ENCODE measurements at places on chromosomes 6 and 20.

DNA sequence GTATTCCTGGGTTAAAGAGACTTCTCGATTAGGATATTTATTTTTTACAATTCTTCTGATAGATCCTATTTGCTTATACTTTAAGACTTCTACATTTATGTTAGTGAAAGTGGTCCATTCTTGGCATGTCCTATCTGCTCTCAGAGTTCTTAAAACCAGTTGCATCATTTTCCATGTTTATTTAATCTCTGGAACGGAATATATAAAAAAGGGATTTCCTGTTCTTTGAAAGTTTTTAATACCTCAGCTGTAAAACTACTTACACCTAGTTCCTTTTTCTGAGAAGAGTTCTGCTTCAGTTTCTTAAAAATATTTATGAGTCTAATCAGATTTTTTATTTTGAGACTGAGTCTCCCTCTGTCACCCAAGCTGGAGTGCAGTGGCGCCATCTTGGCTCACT, 18.0 kb upstream of the MYL9 start:
- DNase-seq = no peak

- DNase-seq = no peak
Observed at GRCh38 chr20:13337090-13337784, 116.2 kb downstream of the ISM1 start.

GRCh38 chr20:22071841-22072240, 366.4 kb downstream of the PAX1 start:
- DNase-seq = no peak

DNA sequence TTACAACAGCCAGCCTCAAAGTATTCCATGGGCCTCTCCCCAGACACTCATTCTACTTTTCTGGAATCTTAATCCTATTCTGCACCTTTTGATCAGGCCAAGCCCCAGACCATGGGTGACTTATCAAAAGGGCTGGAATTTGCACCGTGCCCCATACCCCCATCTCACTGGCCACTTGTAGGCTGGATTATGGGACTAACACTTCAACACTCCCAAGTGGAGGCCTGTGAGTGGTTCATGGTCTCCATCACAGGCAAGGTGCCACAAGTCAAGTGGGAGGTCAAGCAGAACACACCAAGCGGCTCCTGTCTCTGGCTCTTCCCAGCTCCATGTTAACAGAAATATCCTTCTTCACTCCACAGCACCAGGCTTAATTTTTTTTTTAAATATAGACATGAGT, 212.3 kb upstream of the HEY2 start:
- no peak for DNase-seq

GRCh38 chr6:13488015-13488895, 855 bp upstream of the GFOD1 start:
- no peak for DNase-seq

- no peak for DNase-seq
Observed at GRCh38 chr6:90483116-90483839, 103.6 kb downstream of the MAP3K7 start.

- no peak for DNase-seq
Observed at GRCh38 chr6:113315879-113316278, 541.3 kb upstream of the MARCKS start.

DNA sequence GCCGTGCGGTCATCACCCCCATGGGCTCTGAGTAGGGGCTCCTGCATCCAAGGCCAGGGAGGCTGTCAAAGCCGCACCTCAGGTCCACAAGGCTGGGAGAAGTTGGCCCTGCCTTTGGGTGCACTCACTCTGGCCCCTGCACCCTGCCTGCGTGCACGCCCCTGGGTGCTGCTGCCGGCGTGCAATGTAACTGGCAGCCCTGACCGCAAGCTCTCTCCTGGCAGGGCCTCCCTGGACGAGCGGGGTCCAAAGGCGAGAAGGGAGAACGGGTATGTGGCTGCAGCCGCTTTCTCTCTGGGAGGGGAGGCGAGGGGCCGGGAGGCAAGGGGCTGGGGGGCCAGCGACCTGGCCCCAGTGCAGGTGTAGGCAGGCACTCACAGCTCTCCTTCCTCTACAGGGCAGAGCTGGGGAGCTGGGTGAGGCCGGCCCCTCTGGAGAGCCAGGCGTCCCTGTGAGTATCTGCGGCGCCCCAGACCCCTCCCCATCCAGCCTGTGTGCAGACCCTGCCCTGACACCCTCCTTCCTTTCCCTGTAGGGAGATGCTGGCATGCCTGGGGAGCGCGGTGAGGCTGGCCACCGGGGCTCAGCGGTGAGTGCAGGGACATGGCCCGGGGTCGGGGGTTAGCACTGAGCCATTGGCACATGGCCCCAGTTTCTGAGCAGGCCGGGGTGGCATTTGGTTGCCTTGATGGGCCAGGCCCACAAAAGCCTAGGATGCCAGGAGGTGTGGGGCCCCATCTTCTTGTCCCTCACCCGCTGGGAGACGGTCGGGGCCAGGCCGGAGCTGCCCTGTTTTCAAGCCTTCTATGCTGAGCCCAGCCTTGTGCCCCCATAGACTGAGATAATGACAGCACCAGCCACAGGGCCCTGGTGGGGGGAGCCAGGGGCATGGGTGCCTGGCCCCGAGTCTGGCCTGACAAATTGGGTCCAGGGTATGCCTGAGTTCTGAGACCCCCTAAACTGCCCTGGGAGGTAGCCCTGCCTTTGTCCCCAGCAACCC, 12.7 kb downstream of the COL9A3 start:
- DNase-seq = no peak

GRCh38 chr6:87196275-87196842, 41.0 kb downstream of the ZNF292 start:
- no peak for DNase-seq

GRCh38 chr6:153976921-153977693, 61.9 kb upstream of the OPRM1 start:
- DNase-seq = no peak

DNA sequence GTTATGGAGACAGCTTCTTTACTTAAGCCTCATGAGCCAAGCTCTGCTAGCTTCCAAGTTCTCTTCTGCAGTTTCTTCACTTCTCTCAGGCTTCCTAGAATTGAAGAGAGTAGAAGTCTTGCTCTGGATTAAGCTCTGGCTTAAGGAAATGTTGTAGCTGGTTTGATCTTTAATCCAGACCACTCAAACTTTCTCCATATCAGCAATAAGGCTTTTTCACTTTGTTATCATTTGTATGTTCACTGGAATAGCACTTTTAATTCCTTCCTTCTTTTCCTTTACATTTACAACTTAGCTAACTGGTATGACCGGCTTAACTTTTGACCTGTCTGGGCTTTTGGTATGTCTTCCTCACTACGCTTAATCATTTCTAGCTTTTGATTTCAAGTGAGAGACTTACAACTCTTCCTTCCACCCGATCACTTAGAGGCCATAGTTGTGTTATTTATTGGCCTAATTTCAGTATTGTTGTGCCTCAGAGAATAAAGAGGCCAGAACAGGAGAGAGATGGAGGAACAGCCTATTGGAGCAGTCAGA, 236.6 kb upstream of the BMP2 start:
- DNase-seq = no peak

GRCh38 chr6:44126320-44127149, 717 bp downstream of the MRPL14 start:
- peak; percentile 60 for DNase-seq

GRCh38 chr6:13402711-13403110, 74.4 kb upstream of the TBC1D7 start:
- DNase-seq = no peak

DNA sequence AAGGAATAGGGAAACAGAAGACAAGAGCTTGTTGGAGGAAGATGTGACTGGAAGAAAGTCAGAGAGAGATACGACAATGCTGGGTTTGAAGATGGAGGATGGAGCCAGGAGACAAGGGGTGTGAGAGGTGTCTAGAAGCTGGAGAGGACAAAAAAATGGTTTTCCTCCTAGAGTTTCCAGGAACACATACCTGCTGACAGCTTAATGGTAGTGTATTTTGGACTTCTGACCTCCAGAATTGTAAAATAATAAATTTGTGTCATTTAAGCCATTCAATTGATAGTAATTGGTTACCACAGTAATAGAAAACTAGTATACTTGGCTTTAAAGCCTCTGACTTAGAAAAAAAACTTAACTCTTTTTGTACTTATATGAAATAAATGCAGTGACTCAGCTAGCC, 3.6 kb downstream of the AIG1 start:
- DNase-seq = no peak

GRCh38 chr6:1952740-1953360, 292.6 kb downstream of the GMDS start:
- no peak for DNase-seq

GRCh38 chr6:14089224-14089623, 28.3 kb upstream of the CD83 start:
- DNase-seq = no peak

GRCh38 chr6:167731731-167732422, 94.8 kb upstream of the AFDN start:
- DNase-seq = no peak

DNA sequence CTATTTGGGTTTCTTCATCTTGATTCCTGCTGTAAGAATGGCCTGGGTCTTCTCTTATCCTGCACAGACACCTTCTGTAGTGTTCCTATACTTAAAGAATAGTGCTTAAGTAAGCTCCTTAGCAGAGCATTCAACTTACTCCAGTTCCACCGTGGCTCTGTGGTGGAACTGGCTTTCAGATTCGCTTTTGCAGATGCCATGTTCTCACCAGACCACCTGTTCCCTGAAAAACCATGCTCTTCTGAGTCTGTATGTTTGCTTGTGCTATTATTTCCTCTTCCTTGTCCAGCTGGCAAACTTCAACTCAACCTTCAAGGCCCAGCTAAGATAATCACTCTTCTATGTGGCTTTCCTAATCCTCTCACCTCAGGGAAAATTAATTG, 4.9 kb downstream of the ELMO2 start:
- DNase-seq = no peak

DNA sequence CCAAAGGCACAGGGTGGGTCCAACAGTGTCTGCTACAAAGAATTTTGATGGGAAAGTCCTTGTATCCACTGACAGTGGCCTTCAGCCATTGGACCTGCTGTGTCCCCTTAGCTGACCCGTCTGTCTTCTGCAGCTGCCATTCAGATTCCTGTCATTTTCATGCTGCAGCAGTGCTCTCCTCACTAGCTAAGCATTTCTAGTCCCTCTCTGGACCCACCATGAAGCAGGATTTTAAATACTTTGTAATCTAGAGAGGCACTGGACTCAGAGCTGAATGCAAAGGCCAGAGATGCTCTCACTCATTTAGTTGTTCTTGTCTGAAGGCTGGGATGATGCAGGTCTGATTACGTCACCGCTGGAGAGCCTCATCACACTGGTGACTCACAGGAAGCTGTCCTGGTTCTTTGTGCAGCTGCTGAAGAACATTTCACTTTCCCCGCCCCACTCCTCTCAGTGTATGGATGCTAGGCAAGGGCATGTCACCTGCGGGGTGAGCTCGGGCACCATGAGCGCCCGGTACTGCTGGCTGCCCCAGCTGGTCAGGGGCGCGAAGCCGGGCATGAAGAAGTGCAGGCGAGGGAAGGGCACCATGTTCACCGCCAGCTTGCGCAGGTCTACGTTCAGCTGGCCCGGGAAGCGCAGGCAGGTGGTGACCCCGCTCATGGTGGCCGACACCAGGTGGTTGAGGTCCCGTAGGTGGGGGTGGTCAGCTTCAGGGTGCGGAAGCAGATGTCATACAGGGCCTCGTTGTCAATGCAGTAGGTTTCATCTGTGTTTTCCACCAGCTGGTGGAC, 19.4 kb upstream of the TUBB2A start:
- DNase-seq = no peak

- DNase-seq = no peak
Observed at GRCh38 chr20:21967481-21967880, 262.0 kb downstream of the PAX1 start.

GRCh38 chr6:33030245-33030644, 20.9 kb upstream of the HLA-DOA start:
- no peak for DNase-seq

- DNase-seq = peak; percentile 10
Observed at GRCh38 chr20:542777-543368, 717 bp downstream of the CSNK2A1 start.

DNA sequence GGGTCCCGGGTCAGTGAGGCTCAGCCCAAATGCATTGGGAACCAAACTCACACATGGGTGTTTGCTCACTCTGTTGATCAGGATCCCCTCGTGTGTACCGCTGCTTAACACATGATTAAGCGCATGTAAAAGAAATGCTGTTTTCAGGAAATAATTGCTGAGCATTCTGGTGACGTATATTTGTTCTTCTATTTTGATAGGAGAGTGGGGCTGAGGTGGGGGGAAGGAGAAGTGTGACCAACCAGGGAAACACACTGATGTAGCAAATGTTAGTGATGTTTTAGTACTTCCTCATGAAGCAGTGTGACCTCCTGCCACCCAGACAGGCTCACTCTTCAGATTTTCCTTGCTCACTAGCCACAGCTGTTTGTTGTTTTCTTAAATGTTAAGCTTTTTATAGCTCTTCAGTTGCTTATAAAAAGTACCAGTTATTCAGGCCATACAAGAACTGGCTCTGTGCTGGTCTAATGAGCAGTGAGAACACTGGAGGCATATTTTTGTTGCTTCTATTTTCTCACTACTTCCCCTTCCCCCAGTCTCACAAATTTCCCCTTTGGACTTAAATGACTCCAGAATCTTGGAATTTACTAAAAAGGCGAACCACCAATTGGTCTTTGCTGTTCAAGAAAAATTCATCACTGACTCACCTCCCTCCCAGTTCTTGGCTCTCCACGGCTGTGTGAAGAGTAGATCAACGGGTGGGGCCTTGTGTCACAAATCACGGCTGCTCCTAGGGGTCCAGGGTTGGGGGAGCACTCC, 79.2 kb upstream of the BACH2 start:
- no peak for DNase-seq

- DNase-seq = no peak
Observed at GRCh38 chr6:15985379-15985959, 143.4 kb upstream of the MYLIP start.

DNA sequence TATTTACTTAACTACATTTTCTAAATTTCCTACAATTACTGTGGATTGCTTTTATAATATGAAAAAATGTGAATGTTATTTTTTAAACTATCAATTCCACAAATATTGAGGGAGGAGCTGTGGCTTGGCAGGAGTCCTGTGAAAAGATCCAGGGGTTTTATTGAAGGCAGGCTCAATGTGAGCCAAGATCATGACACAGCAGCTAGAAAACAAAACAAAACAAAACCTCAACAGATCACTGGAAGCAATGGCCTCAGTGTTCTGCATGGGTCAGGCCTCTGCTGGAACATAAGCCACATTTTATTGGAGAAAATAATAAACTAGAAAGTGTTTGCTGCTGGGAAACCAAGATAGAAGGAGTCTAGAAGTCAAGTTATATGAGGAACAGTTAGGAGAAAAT, 19.4 kb upstream of the RCAN2 start:
- DNase-seq = no peak

DNA sequence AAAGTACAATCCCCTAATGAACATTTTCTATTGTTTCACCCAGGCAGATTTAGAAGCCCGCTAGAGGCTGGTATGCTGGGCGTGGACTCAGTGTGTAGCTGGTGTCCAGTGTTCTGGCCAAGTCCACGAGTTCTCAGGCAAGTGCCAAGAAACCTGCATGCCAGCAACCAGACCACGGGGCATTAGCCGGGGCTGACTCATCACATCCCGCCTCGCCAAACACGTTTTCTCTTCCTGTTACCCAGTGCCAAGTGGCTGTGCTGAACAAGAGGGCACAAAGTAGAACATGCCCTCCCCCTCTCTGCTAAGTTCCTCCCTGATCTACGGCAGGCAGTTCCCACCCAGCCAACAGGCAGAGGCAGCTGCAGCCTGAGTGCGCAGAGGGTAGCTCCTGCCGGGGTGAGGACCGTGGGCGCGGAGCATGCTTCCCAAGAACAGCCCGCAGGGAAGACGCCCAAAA, 29.6 kb downstream of the RAMACL start:
- no peak for DNase-seq

- DNase-seq = no peak
Observed at GRCh38 chr20:19826179-19826914, 68.3 kb downstream of the RIN2 start.

All from stimulated activated CD8-positive, alpha-beta memory T cell treated with anti-CD3 and anti-CD28 coated beads, Interleukin-2, amount 100 ng/mL, for 48 hours (primary cell).